CD8-positive, alpha-beta memory T cell (primary cell): ENCODE measurements at places on chromosomes 2 and 18. TPM values are rescaled to one million over a fixed set of nuclear protein-coding genes. Genes with fewer than 3 reads are reported as not detected.

GRCh38 chr2:127146820-127147502, 40.0 kb upstream of the BIN1 start:
- H3K36me3 ChIP-seq: no peaks in the 10 kb centered on the region
- no peak overlapping the region for H3K4me3 ChIP-seq
- no peaks in the 10 kb centered on the region for H3K4me1 ChIP-seq
- no peak overlapping the region for H3K27ac ChIP-seq
- no peak for DNase-seq
- no peaks in the 10 kb centered on the region for H3K27me3 ChIP-seq

- H3K27me3 ChIP-seq: no peaks in the 10 kb centered on the region
- DNase-seq: no peak
- H3K36me3 ChIP-seq: peaks cover 36% of the 10 kb centered on the region
- H3K4me3 ChIP-seq: no peak overlapping the region
- no peaks in the 10 kb centered on the region for H3K4me1 ChIP-seq
Observed at GRCh38 chr2:69491864-69492263, 54.6 kb upstream of the NFU1 start.

DSG1 gene
- not detected for polyA plus RNA-seq

CRYGC gene
- not detected for polyA plus RNA-seq

CYP27C1 gene
- not detected for polyA plus RNA-seq
